ENCODE measurements at places on chromosomes 12 and 14.

- DNase-seq, result no peak
Observed at GRCh38 chr12:77089686-77090220, 24.4 kb upstream of the E2F7 start.

DNA sequence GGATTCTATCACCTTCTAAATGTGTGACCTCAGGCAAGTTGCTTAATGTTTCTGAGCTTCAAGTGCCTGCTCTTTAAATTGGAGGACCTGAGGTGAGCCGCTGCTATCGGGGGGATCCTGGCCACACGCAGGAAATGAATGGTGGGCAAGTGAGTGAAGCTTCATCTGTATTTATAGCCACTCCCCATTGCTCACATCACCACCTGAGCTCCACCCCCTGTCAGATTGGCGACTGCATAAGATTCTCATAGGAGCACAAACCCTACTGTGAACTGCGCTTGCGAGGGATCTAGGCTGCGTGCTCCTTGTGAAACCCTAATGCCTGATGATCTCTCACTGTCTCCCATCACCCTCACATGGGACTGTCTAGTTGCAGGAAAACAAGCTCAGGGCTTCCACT, 158.6 kb upstream of the CCND2 start:
- DNase-seq, result no peak

- DNase-seq, result no peak
Observed at GRCh38 chr12:113060336-113060960, 3.9 kb downstream of the DTX1 start.

GRCh38 chr12:43937947-43938346, 102.1 kb downstream of the TMEM117 start:
- no peak for DNase-seq

Measured in GM12864 (cell line).